Activated naive CD4-positive, alpha-beta T cell treated with Interleukin-2 at 50 U/mL for 16 hours (primary cell): ENCODE measurements at places on chromosomes 6 and 20.
A peak's percentile ranks its signal among the peaks of the same experiment; 100 is the strongest.

GRCh38 chr6:116221067-116221466 is 32.8 kb downstream of the TSPYL4 start:
- no peak for DNase-seq

GRCh38 chr6:30074331-30075093 is 1.1 kb downstream of the RNF39 start:
- DNase-seq = no peak

GRCh38 chr6:102417368-102417998 is 1024.0 kb downstream of the GRIK2 start:
- no peak for DNase-seq

- DNase-seq = no peak
Measured at GRCh38 chr6:27867945-27868300, 44.3 kb downstream of the OR2B2 start.

GRCh38 chr6:42821846-42822245 is 40.0 kb downstream of the BICRAL start:
- DNase-seq = no peak

- no peak for DNase-seq
Measured at GRCh38 chr6:114301596-114302219, 41.1 kb downstream of the HS3ST5 start.

DNA sequence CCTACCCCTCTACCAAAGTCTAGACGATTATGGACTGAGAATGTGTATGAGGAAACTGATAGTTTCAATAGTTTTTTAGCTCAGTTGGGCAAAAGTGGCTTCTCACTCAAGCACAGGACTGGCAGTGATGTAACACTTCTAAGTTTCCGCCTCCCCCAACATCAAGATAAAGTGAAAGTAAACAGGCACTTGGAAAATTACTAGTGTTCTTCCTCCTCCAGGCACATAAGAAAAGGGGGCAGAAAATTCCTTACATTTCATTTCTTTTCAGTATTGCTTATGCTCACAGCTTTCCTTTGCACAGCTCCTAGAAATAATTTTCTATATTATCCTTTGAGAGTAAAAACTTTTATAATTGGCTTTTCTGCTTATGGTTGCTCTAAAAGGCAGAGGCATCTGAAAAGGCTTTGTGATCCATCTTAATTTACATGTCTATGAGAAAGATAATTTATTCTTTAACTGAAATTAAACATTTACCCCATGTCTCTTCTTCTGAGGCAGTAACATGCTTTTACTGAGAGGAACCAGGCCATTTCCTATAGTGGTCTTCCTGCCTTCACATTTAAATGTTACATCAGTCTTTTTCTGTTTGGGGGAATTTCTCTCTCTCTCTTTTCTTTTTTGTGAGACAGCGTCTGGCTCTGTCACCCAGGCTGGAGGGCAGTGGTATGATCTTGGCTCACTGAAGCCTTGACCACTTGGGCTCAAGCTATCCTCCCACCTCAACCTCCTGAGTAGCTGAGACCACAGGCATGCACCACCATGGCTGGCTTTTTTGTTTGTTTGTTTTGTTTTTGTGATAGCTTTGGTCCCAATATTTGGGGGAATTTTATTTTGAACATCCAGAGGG is 65.0 kb upstream of the EEF1A1 start:
- peak; percentile 19 for DNase-seq

DNA sequence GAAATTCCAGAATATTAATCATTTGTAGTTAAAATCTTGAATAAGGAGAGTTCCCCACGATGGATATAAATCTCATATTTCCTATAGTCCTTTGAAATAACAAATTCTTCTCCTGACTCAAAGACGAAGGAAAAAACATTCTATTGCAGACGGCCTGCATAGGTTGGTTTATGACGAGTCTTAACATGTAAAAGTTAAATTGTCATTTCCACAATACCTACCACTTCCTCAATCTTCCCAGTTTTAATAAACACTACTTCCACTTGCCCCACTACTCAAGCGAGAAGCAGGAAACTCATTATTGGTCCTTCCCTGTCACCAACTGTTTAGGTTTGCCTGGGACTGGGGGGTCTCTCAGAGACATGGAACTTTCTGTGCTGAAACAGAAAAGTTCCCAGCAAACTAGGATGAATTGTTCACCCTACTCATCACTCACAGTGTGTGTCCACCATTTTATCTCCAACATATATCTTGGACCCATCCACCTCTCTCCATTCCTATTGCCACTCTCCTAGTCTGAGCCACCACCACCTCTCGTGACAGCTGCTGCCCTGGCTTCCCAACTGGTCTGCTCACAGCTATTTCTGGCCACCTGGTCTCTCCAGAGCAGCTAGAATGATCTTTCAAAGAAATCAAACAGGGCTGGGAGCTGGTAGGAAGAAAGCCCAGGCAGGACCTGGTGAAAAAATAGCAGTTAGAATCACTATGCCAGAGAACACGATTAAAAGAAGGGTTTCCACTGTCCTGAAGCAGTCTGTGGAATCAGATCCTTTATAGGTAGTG is 15.1 kb upstream of the ZSCAN9 start:
- DNase-seq = no peak

- DNase-seq = no peak
Measured at GRCh38 chr6:33709605-33710295, 1.8 kb downstream of the UQCC2 start.

- DNase-seq = no peak
Measured at GRCh38 chr20:54860716-54861115, 385.3 kb downstream of the DOK5 start.

DNA sequence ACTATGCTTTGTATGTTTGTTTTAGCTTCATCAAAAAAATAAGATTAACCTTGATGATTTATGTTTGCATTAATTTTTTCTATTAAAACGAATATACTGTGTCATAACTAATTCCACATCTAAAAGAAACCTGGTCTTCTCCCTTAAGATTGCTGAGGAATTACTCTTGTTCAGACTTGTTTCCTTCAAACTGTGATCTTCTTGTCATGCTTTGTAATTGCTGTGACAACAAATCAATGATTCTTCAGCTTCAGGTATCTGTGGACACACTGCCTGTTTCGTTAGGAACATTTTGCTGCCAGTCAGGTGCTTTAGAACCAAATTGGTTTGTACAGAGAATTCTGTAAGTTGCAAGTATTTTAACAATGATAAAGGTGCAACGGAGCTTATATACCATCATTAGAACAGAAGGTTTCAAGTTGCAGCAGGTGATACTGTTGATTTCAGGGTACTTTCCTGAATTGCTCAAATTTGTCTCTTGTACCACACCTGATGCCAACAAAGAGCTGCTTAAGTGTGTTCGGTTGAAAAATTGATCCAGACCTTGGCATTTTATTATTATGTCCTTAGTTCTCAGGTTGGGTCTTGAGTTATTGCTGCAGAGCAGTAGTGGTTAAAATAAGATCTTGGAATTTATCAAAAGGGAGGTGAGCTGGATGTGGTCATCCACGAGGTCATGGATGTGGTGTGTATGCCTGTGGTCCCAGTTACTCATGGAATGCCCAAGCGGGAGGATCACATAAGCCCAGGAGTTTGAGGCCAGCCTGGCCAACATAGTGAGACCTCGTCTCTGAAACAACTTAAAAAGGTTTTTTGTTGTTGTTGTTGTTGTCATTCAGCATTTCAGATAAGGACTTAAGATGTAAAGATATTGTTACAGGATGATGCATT is 19.5 kb downstream of the SYTL3 start:
- no peak for DNase-seq

DNA sequence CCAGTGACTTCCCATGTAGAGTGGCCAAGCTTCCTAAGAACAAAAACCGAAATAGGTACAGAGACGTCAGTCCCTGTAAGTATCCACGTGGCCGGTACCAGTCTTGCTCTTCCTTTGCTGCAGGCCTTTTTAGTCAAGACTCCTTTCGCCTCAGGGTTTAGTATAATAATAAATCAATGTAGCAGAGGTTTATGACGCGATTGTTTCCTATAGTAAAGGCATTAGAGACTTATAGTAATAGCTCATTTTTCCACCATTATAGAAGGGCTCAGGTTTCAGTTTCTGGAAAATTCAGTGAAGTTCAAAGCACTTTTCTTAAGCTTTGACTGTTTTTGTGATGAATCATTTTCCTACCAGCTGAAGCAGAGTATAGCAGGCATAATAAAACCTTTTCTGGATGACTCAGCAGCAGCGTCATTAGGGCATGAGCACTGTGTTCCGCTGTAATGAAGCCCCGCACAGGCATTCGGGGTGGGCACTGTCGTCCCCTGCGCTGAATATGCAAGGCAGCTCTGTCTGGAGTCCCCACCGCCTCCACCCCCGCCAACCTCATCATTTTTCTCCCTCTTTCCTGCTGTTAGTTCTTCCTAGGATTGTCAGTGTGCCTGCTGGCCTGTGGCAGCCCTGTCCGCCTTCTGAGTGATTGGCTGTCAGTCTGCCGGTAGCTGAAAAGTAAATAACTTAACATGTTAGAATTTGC is 51.3 kb downstream of the PTPN1 start:
- DNase-seq = peak; percentile 74

DNA sequence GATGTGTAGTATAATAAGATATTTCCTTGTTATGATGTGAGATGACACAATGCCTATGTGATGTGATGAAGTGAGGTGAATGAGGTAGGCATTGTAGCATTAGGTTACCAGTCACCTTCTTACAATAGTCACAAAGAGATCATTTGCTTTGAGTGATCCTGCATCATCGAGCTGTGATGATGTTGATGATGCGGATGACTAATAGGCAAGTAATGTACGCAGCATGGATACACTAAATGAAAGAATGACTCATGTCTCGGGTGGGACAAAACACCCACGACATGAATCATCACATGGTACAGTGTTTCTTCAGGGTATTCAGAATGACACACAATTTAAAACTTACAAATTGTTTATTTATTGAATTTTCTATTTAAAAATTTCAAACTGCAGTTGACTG is 806.3 kb upstream of the GJE1 start:
- peak; percentile 68 for DNase-seq

- no peak for DNase-seq
Measured at GRCh38 chr6:129342243-129342642, 367.7 kb downstream of the ARHGAP18 start.

DNA sequence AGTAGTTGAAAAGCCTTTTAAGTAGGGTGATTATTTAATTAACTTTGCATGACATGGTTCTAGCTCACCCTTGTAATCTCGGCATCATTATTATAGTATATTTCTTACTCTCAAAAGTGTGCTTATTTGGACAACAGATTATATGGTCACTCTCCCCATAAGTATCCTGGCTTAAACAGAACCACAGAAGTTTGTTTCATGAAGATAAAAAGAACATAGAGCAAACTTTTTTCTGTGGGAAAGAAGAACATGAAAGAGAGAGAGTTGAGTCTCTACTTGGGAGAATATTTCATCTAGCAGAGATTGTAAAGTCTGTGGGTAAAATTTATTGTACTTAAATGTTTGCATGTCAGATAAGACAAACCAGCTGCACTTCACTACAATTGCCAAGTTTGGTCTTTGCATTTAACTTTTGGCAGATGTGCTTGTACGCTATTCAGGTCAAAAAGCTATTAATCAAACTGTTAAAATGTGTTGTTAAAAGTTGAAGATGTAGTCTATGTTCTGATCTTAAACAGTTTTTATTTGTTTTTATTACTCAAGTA is 33.4 kb upstream of the PRIM2 start:
- DNase-seq = no peak

- no peak for DNase-seq
Measured at GRCh38 chr20:10954908-10955580, 281.2 kb upstream of the JAG1 start.

- no peak for DNase-seq
Measured at GRCh38 chr20:64220891-64221527, 34.5 kb upstream of the PCMTD2 start.

GRCh38 chr20:23205611-23206041 is 119.5 kb upstream of the CD93 start:
- no peak for DNase-seq

GRCh38 chr20:53652090-53652858 is 58.6 kb upstream of the ZNF217 start:
- DNase-seq = no peak

GRCh38 chr6:39335780-39336545 is 13.5 kb upstream of the KCNK16 start:
- no peak for DNase-seq

- DNase-seq = no peak
Measured at GRCh38 chr6:78489874-78490273, 377.5 kb upstream of the IRAK1BP1 start.

- no peak for DNase-seq
Measured at GRCh38 chr6:114989279-114989964, 646.6 kb upstream of the HS3ST5 start.

GRCh38 chr6:17419189-17419575 is 25.8 kb downstream of the CAP2 start:
- DNase-seq = no peak

- no peak for DNase-seq
Measured at GRCh38 chr20:61508301-61509096, 256.4 kb downstream of the CDH4 start.

DNA sequence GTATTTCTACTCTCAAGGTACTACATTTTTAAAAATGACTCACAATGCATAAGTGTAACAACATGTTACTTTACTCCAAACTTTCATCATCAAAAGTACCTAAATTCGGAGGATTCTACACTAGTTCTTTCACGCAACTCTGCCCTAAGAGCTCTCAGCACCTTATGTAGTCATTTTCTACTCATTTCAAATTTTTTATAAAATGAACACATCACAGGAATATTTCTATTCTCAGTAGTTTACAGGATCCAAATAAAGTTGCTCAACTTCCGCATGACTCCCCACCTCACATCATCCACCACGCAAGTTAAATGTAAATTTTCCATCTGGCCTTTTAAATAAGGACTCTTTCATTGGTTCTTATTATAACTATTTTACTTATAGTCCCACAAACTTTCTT is 344.9 kb upstream of the MANEA start:
- DNase-seq = no peak

DNA sequence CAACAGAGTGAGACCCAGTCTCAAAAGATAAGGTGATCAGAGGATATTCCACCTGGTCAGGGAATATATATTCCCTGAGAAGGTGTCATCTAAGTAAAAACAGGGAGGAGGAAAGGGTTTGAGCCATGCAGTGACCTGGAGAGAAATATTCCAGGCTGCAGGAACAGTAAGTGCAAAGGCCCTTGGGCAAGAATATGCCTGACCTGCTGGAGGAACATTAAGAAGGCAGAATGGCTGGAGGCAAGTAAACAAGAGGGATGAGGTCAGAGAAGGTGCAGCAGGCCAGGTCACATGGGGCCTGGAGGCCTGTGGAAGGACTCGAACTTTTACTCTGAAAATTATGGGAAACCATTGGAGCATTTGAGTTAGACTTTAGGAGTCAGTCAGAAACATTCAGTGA is 6.7 kb downstream of the DEF6 start:
- no peak for DNase-seq

DNA sequence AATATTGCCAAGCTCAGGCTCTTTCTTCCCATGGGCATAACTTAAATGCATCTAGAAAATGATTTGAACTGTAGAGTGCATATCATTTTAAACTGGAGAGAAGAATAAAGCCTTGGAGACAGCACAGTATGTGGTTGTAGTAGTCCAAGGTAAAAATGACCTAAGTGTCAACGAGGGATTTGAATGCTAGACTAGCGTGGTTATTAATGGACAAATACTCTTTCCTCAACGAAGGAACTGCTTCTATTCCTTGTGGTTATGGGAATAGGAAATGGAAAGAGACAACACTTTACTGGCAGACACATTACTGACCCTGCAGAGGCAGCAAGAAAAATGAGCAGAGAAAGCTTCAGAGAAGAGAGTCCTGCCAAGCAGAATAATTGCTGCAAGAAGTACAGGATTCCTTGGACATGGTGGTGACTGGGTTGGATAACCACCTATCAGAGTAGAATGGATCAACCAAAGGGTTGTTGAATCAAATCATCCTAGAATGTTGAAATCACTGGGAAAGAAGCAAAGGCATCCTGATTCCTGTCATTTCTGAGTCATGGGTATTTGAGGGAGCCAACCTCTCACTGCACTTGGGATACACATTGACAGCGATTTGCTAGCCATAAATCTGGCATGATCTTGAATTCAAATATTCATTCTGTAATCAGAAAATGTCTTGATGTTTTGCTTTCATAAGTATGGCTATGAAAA is 258.1 kb upstream of the EPHA7 start:
- no peak for DNase-seq
